ENCODE measurements at places on chromosomes 2 and 18.

DNA sequence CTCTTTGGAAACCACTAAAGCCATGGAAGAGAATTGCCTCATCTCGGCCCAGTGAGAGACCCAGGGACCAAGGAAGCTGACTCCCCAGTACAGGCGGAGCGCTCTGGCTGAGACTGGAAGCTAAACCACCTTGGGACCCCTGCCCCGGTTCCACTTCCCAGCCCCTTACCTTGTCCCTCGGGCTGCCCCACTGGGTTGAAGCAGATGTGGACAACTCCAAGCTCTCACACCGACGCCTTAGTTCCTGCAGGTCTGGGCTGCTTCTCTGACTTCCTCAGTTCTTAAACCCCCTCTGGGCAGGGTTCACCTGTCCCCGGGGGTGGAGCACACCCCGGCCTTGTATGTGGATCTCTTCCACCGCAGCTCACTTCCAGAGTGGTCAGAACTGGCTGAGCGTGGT, 266.2 kb downstream of the PHLPP1 start:
- DNase-seq = no peak

GRCh38 chr2:168552450-168552856, 96.4 kb downstream of the CERS6 start:
- no peak for DNase-seq

- no peak for DNase-seq
These were observed 8.0 kb downstream of the ATP8B1 start for GRCh38 chr18:57794951-57795728.

DNA sequence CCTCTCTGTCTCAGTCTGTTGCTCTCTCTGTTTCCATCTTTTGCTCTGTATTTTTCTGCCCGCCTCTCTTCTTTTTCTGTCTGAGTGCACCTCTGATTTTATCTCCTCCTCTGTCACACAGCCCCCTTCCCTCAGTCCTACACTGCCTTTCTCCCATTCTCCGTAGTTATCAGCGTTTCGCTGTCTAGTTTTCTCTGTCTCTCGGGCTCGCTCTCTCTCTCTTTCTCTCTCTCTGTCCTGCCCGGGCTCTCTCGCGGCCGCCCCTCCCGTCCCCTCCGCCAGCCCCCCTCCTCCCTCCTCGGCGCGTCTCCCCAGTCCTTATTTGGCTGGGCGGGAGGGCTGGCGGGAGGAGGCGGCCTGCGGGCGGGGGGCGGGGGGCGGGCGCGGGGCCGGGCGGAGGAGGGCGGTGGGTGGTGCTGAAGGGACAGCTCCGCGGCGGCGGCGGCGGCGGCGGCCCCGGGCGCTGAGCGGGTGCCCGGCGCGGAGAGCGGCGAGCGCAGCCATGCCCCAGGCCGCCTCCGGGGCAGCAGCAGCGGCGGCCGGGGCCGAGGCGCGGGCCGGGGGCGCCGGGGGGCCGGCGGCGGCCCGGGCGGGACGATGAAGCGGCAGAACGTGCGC, at the start of gene KCNK3:
Gene KCNK3, plus strand, starts transcription at position 444 of the 618 bp plus-strand sequence. Its CDS starts 154 bp downstream, at position 598.
- no peak for DNase-seq

- no peak for DNase-seq
These were observed 33.2 kb upstream of the KCNJ13 start for GRCh38 chr2:232809349-232810124.

GRCh38 chr2:31243053-31243452, 9.1 kb downstream of the EHD3 start:
- DNase-seq = no peak

GRCh38 chr18:25647404-25647803, 295.4 kb upstream of the ZNF521 start:
- DNase-seq = no peak

DNA sequence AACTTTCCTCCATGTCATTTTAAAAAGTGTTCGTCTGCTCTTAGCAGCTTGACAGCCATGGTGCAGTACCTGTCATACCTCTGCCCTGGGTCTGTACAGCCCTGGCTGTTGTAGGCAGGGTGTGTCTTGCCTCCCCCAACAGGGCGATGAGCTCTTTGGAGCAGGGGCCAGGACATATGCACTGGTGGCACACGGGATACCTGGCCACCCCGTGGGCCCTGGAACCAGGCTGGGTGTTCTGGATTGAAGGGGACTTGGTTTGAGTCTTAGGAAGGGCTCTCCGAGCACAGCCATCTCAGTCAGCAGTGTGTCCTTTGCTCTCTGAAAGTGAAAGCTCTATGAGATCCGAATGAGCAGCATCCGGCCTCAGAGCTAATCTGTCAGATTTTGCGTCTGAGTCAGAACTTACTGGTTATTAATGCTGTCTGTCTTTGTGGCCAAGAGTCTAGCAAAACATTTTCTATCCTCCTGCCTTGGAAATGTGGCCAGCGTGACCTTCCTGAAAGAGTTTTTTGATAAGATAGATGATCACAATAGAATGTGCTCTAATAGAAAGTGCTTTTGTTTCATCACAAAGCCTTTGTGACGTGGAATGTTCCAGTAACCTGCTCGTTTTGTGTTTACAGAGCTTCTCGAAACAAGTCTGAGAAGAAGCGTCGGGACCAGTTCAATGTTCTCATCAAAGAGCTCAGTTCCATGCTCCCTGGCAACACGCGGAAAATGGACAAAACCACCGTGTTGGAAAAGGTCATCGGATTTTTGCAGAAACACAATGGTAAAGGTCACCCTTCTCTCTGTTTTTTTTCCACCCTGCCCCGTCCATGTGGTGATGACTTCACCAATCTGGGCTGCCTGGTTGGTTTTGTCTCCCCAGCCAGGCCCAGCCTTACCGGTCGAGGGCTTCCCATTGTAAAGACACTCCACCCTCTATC, 77.3 kb upstream of the RPL31 start:
- no peak for DNase-seq

GRCh38 chr2:16003152-16003551, 62.8 kb downstream of the MYCN start:
- DNase-seq = no peak

DNA sequence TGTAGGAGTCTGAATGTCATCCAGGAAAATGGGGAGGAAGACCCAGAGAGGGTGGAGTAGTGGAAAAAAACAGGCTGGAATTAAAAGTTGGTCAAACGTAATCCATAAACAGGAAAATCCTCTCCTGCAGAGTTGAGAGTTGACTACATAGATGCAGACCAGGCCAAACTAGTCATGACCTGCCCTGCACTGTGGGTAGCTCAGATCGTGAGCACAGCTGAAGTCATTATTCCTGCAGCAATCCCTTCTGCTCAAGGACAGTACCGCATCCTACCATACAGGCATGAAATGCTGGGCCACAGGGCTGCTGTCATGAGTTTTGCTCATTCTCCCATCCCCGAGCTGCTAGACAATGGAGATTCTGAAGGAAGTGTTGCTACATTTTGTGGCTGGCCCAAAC, 352.2 kb downstream of the EN1 start:
- no peak for DNase-seq

DNA sequence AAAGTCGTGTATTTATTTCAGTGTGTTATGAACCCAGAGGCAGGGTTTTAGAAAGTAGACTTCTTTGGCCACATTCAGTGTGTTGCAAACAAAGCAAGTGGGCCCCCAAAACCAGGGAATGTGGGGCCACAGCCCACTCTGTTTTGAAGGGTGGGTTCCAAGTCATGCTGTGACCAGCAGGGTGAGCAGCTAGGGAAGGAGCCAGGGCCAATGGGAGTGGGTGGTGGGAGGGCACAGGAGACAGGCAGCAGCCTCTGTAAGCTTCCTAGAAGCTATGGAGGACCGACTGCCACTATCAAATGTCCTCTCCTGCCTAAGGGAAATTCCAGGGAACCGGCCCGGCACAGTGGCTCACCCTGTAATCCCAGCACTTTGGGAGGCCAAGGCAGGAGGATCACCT, 50.4 kb upstream of the LYPD1 start:
- DNase-seq = no peak

DNA sequence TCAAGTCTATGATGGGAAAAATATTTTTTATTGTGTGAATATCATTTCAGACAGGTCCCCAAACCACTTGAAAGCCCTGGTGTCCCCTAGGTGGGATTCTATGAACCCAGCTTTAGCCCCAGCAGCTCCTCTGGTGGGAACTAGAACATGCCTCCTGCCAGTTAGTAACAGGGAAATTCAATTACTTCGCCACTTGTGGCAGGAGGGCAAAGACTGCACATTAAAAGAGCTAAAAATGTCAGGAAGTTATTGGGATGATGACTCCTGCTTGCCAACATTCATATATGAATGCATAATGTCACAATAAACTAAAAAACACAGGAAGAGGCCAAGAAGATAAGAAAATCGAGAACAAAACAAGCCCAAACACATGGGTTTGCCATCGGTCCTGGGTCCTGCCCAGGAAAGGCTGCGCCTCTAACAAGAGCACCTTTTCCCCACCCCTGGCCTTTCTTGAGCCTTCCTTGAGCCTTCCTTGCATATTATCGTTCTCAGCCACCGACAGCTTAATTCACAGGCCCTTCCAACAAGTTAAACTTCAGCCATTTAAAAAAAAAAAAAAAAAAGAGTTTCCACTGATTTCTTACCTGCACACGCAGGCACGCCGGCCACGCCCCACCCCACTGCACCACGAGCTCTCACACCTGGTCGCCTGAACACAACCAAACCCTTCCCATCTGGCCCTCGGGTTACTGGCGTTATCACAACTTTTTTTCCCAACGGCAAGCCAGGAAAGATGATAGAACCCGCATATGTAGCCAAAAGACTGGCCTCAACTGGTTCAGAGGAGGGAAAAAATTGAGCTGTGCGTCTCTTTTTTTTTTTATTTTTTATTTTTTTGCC, 23.4 kb downstream of the BCL11A start:
- DNase-seq = no peak

DNA sequence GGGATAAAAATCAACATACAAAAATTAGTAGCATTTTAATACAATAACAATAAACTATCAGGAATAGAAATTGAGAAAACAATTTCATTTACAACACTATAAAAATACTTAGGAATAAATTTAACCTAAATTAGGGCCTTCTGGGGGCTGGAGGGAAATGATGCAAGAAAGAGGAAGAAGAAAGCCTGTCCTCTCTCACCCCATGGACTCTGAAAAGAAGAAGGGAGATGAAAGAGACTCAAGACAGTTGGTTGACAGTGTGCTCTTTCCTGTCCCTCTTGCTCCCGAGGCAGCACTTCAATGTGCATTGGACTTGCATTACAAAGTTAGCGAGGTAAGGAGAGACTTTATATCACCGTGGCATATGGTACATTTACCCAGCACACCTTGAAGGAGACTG, 88.5 kb downstream of the VAPA start:
- DNase-seq = no peak

DNA sequence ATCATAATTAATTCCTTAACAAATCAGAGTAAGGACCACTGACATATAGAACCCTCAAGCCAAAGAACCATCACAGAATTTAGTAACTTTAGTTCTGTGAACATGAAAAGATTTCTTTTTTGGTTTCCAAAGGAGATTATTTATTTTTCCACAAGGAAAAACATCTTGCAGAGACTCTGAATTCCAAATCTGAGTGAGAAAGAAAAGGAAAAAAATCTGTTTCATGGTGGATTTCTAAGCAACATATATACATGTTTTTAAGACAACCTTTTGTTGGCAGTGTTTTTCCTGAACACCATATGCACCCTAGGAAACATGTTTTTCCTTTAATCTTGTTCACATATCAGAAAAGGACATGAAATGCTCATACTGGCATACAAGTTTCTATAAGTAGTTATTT, 149.8 kb downstream of the AGPS start:
- DNase-seq = no peak

GRCh38 chr18:63848159-63848558, 39.3 kb upstream of the SERPINB2 start:
- no peak for DNase-seq

DNA sequence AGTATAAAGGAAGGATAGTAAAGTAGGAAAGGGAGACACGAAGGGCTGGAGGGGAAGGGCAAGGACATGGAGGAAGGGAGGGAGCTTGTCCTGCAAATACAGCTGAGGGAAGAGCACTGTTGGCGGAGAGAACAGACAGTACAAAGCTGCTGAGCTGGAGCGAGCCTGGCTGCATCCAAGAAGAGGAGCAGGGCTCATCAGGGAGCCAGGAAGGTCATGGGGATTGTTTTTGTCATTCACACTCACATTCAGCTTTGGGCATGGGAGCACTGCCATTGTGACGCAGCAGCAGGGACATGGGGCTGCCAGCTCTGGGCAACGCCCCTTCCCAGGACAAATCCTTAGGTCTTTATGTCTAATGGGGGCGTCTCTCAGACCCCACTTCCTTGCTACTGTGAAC, 125.1 kb downstream of the COPS8 start:
- no peak for DNase-seq

DNA sequence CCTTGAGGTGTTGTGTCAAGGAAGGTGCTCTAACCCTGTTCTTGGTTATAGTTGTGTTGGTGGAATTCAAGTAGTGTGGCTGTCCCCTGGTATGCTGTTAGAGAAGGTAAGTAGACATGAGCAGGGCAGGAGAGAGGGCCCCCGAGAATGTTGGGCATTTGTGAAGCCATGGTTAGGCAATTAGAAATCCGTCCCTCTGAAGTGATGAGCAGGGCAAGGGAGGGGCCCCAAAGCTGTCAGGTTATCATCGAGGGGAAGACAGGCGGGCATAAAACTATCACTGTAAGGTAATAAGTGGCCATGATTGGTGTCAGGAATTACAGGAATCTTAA, 5.2 kb downstream of the XRCC5 start:
- DNase-seq = no peak

DNA sequence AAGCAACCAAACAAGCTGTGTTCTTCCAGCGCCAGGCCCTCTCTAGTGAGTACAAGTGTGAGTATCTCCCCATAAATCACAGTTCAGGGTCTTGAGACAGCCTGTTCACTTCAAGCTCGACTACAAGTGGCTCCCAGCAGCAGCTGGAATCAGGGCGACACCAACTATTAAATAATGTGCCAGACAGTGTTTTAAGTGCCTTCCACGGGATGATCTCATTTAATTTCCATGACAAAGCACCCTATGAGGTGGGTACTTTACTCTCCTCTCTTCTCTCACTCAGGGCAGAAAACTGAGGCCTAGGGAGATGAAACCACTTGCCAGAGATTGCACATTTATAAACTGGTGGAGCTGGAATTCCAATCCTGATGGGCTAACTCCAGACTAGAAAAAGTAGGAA, 2.6 kb upstream of the FAM136A start:
- DNase-seq = no peak

- DNase-seq = no peak
These were observed 8.2 kb downstream of the IL1A start for GRCh38 chr2:112776113-112776512.

GRCh38 chr18:48676346-48676745, 137.5 kb downstream of the CTIF start:
- no peak for DNase-seq

GRCh38 chr2:49780949-49781348, 626.6 kb upstream of the FSHR start:
- no peak for DNase-seq

DNA sequence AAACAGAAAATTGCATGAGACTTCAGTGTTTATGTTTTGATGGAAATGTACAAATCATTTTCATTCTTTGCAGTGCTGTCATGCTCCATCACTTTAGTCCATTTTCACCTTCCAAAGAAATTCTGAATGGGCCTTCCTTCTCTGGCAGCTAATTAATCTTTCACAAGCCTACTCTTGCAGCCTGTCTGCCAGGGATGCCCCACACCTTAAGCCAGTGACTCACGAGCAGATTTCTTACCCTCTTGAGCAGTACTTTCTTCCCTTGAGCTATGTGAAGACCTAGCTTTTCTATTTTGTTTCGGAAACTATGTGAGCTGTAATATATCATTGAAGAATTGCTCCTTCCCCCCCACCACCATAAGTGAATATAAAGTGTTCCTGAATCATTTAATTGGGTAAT, 404.3 kb upstream of the VWC2L start:
- no peak for DNase-seq
